ENCODE measurements at places on chromosomes 7 and 10. TPM values are rescaled to one million over a fixed set of nuclear protein-coding genes. Genes with fewer than 3 reads are reported as not detected.

- DNase-seq: no peak
Observed at GRCh38 chr10:118220346-118220850, 121.7 kb downstream of the FAM204A start.

DNA sequence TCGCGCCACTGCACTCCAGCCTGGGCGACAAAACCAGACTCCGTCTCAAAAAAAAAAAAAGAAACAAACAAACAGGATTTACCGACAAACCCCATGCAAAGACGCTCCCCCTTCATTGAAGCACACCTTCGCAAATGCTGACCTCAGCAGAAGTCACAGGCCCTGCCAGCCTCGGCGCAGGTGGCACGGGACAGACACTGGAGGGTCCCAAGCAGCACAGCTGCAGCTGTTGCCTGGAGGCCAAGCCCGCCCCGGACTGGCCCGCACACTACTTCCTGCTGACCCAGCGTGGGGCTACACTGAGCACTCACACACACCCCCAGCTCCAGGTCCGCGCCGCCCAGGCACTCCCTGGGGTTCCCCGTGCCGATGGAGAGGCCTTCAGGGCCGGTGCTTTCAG is 31.2 kb downstream of the SNX8 start:
- no peak for DNase-seq

Gene CNPY1
- total RNA-seq: not detected

Gene LRRD1
- total RNA-seq: under 0.01 TPM

Gene TRIL
- under 0.01 TPM for total RNA-seq

GRCh38 chr10:49518982-49519578 is 19.8 kb downstream of the ERCC6 start:
- peak; percentile 54 for DNase-seq
